HepG2 (cell line): ENCODE measurements at places on chromosomes 1 and 21.

DNA sequence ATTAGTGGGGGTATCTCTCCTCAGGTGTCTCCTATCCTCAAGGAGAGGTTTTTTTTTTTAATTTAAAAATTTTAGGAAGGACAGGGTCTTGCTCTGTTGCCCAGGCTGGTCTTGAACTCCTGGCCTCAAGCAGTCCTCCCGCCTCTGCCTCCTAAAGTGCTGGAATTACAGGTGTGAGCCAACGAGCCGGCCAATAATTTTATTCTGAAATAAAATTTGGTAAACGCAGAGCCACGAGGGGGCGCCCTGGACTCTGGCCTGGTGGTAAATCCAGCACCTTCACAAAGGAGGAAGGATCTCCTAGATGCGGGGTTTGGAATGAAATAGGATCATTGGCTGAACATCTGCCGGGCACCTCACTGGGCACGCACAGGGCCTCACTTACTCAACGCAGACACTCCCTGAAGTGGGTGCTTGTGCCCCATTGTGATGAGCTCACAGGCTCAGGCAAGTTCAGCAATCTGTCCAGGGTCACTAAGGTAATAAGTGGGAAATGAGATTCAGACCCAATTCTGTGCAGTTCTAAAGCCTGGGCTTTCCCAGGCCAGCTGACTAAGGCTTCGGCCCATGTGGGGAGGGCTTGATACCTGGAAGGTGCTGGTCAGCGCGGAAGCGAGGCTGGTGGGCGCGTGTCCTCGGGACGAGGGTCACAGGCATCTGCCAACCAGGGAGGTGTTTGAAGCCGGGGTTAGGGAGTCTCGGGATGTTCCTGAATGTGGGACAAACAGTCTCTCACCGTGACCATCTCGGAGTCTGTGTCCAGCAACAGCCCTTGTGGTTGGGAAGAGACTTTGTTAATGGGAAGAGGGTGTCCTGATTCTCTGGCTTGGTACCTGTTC, 32.7 kb upstream of the ETV3 start:
- DNase-seq: peak; percentile 12

DNA sequence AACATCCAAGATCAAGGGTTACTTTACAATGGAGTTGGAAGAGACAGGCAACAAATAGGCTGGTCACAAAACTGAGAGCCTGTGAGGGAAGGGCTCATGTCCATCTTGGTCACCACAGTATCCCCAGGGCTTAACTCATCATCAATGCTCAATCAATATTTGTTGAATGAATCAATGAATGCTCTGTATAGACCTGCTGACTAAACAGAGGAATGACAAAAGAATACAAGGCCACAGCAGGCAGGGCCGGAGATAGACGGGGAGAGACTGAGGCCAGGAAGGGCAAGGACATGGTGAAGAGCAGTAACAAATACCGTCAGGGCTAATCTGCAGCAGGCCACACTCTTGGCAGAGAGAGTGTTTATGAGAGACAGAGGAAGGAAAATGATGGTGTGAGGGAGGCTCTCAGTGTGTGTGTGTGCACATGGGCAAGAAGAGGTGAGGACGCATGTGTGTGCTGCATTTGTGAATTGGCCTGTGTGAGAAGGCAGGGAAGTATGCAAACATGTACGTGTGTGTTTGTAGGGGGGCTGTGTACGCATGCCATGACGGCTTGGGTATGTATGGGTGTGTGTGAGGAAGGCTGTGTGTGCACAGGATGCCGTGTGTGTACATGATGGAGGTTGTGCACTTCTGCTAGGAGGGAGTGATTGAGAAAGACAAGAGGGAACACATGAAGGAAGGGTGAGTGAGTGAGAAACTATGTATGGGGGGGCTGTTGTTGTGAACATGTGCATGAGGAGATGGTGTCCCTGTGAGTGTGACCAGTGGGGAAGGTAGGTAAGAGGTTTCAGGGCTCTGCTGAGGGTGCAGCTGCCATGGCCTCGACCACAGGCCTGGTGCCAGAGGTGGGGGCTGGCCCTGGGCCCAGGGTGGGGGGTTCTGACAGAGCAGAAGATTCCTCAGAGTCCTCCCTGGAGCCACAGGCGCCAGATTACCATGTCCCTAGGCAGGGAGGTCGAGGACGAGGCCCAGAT, 15.4 kb downstream of the AHDC1 start:
- no peak for DNase-seq

- no peak for DNase-seq
Measured at GRCh38 chr1:62311473-62311943, 7.7 kb downstream of the KANK4 start.

DNA sequence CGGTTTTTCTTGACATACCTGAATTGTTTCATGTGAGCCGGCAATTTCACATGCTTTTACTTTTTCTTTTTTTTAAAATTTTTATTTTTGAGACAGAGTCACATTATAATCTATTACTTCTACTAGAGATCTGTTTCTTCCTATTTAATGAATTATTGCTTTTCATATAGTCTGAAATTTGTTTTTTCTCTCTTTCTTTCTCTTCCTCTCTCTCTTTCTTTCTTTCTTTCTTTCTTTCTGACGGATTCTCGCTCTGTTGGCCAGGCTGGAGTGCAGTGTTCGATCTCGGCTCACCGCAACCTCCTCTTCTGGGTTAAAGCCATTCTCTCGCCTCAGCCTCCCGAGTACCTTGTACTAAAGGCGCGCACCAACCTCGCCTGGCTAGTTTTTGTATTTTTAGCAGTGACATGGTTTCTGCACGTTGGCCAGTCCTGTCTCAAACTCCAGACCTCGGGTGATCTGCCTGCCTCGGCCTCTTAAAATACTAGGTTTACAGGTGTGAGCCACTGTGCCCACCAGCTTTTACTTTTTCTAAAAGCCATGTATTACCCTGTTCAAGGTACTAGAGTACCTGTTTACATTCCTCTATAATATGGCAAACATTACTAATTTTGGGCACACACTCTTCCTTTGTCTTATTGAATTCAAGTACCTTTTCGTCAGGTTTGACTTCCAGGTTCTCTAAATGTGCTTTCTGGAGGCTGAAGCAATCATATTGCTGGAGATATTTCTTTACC, 86.5 kb upstream of the RHOU start:
- DNase-seq: no peak

- DNase-seq: no peak
Measured at GRCh38 chr1:211527888-211528287, 35.9 kb upstream of the RD3 start.

GRCh38 chr1:3742439-3743298, 9.6 kb upstream of the CCDC27 start:
- no peak for DNase-seq

DNA sequence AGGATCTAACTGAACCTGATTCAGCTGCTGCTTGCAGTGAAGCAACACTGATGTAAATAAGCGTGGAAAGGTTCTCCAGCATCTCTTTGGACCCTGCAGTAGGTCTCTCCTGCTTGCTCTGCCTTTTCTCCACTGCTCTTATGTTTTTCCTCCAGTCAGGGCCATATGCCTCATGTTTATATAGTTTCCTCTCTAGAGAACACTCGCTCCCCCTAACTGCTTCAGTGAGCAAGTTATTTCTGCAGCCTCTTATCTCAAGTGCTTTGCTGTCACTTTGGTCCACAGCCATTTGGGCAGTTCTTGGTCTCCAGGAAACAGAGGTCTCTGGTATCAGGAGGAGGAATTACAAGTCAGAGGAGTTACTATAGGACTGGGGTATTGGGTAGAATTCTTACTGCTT, 5.3 kb downstream of the PRUNE1 start:
- peak; percentile 68 for DNase-seq

DNA sequence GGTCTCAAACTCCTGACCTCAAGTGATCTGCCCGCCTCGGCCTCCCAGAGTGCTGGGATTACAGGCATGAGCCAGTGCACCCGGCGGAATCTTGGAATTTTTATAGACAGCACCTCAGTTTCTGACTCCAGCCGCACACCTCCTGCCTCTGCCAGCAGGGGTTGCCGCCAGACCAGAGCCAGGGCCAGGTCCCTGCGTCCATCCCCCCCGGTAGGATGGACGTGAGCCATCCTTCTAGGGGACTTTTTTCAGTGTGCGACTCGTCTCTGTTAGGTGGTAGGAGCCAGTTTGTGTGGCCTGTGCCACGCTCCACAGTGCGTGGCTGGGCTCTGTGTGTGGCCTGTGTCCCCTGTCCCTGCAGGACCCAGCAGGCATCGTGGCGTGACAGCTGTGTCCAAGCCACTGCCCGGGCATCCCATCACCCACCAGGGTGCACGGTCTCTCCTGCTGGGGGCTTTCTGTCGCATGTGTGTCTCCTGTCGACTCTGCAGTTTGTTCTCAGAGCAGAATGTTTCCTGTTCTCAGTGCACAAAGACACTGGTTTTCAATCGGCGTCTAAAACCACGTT, 15.6 kb downstream of the CSTB start:
- DNase-seq: no peak

DNA sequence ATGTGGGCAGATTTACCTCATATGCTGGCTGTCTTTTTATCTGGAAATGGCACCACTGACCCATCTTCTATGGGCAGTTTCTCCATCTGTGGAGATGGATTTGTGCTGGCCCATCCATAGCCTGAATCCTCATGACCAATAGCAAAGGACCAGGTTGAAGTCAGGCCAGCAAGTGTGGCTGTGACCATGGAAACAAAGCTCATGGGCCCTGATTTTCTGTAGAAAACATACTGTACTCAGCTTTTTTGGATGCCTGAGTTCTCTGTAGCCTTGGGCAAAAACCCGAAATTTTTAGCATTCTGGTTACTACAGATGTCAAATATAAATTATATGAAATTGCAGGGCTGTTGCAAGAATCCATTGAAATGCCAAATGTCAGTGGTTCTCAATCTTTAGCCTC, 155.0 kb downstream of the PLXNA2 start:
- DNase-seq: no peak

GRCh38 chr1:206609229-206609991, 2.9 kb downstream of the EIF2D start:
- DNase-seq: no peak
